ENCODE measurements at places on chromosomes 5 and 9. TPM values are rescaled to one million over a fixed set of nuclear protein-coding genes. Genes with fewer than 3 reads are reported as not detected.

DNA sequence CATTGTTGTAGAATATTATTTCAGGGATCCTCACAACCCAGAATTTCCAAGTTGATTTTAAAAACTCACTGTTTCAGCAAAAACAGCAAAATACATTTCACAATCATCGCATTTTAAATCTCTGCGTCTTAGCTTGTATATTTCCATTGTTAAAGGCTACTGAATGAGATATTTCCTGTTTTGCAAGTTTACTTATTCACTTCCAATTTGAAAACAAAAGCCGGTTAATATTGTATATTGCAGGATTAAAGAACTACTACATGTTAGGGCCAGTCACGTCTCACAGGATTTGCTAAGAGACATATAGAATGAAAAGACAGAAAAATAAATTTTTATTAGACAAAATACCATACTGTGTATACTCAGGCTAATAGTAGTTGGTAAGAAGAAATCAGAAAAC lies 395.9 kb upstream of the CDH9 start:
- DNase-seq, result no peak

GRCh38 chr5:149326611-149327010 lies 18.7 kb upstream of the GRPEL2 start:
- DNase-seq, result no peak

GRCh38 chr9:77876590-77876989 lies 155.0 kb downstream of the GNAQ start:
- DNase-seq, result no peak

DNA sequence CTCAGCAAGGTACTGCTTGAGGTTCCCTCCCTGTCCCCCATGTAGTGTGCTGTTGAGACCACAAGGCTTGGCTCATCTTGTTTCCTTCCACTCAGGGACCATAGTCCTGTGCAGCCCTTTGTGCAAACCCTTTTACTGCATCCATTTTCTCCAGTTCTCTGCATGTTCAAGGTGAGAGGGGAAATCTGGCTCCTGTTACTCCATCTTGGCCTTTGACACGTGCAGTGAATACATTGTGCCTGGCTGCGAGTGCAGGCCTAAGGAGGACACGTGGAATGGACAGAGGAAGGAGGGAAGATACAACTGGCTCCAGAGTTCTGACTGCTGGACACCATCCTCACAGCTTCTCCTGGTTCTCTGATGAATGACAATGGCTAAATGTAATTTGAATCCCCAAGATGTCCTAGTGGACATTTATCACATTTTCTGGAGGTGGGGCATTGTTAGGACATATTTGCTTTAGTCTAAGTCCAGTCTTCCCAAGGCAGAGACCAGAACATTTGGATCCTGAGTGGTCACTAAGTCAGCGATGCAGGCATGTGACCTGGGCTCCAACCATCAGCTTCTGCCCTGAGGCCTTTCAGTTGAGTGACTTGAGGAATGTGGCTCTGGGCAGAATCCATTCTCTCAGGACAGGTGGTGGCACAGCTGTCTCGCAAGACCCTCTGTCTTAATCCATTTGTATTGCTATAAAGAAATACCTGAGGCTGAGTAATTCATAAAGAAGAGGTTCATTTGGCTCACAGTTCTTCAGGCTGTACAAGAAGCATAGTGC lies 189.0 kb upstream of the DAP start:
- DNase-seq, result no peak

The FREM1 gene
- 28.9 TPM for polyA plus RNA-seq

The MAML1 gene
- 28.1 TPM for polyA plus RNA-seq
